ENCODE measurements at places on chromosomes 2 and 18.

DNA sequence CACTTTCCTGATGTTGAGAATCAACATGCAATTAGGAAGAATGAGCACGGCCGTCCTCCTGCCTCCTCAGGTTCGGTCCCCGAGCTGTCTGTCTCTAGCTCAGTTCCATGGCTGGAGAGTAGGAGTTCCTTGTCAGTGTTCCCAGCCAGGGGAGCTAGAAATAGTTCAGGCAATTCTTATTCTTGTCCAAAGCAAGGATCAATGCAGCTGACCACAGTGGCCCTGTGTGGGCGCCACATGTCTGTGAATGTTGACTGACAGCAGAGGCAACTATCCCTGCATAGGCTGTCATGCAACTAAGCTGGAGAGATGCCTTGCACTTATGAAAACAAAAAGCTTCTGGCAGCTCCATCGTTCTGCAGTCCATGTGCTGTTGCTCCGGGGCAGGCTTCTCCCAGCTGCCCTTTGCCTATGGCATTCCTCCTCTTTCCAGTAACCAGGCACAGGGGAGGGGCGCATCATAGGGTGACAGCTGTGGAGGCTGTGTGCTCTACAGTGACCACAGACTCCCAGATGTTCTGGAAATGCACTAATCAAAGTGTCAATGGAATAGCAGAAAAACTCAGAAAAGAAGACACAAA lies 58.7 kb downstream of the PDCL3 start:
- no peak for DNase-seq

GRCh38 chr2:64697297-64698176 lies 43.8 kb upstream of the SERTAD2 start:
- DNase-seq, result no peak

DNA sequence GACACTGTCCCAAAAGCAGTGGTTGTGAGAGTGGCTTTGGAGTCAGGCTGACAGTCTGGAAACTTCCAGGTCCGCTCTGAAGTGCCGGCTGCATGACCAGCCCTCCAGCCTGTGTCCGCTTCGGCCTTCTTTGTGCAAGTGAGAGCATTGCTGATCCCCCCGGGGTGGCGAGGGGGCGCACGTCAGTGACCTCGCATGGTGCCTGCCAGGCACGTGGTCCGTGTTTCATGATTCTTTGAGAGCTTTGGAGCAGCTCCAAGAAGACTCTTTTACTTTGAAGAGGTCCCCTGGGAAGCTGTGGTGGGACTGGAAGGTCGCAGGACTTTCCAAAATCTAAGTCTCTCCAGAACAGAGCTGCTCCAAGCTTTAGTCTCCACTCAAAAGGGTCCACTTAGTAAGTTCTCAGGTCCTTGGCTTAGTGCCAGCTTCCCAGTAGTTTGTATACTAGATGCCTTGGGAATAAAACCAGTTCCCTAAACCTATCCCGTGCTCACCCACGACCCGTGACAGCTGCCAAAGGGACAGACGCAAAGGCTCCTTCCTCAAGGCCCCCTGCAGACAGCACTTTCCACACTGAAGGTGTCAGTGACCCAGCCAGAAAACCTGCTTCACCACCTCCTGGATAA lies 68.8 kb downstream of the ADI1 start:
- no peak for DNase-seq

GRCh38 chr18:59011786-59012185 lies 127.9 kb upstream of the SEC11C start:
- no peak for DNase-seq

GRCh38 chr2:67836866-67837265 lies 225.9 kb downstream of the C1D start:
- no peak for DNase-seq

- DNase-seq, result no peak
These were observed 518.6 kb upstream of the SLC39A10 start for GRCh38 chr2:195138435-195138834.

DNA sequence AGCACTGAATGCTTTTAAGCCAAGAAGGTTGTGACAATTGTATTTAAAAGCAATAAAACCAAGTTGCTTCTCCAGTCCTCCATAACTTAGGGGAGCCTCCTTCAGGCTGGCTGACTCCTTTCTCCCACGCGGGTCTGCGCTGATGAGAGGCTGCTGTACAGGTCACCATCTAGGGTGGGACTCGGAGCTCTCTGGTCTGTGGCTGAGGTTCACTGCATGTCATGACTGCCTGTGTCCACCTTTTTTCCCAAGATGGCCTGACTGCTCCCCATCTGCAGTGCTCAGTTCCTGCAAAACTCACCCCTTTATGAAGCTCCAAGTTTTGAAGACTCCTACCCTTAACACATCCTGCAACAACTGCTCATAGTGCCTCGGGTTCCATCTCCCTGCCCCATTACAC lies 194.4 kb downstream of the AFF3 start:
- DNase-seq, result no peak

Data from stimulated activated CD4-positive, alpha-beta T cell treated with anti-CD3 and anti-CD28 coated beads, Interleukin-15, amount 100 ng/mL, for 24 hours (primary cell).